Fibroblast of skin of left quadriceps (primary cell): ENCODE measurements at places on chromosomes 1 and 21.

- DNase-seq, result no peak
These were observed 29.8 kb downstream of the PKP1 start for GRCh38 chr1:201313086-201313485.

GRCh38 chr1:18137759-18138345, 30.3 kb downstream of the IGSF21 start:
- DNase-seq, result no peak

GRCh38 chr21:25493722-25494121, 113.6 kb downstream of the MRPL39 start:
- DNase-seq, result no peak

GRCh38 chr21:44291936-44292811, 6.5 kb downstream of the AIRE start:
- no peak for DNase-seq

- DNase-seq, result no peak
These were observed 18.8 kb downstream of the QSOX1 start for GRCh38 chr1:180173451-180173850.

DNA sequence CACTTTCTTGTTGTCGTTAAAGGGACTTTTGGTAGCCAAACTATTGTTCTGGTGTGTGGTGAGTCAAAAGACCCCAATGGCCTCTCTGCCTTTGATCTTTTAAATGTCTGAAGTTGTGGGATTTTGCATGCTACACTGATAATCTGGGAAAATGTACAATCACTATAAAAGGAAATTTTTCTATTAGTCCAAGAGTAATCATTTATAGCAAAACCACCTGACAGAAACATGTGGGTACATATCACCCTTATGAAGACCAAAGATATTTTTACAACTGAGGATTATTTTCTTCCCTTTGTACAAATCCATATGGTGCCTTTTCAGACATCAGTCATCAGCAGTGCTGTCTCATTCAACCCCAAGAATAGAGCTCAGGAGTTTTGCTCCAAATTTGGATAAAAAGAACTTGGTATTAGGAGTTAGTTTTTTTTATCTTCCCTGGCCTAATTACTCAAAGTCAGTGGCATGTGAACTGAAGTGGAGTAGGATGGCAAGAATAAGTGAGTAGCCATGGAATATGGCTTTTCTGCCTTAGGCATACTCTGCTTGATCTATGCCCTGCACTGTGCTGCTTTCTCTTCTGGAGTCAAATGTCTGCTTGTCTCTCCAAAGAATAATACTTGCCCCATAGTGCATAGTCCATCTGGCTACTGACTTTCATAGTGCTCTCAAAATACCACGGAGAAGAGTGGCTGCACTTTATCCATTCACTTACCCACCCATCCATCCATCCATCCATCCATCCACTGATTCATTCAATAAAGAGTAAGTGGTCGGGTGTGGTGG, 13.5 kb downstream of the GREM2 start:
- no peak for DNase-seq

DNA sequence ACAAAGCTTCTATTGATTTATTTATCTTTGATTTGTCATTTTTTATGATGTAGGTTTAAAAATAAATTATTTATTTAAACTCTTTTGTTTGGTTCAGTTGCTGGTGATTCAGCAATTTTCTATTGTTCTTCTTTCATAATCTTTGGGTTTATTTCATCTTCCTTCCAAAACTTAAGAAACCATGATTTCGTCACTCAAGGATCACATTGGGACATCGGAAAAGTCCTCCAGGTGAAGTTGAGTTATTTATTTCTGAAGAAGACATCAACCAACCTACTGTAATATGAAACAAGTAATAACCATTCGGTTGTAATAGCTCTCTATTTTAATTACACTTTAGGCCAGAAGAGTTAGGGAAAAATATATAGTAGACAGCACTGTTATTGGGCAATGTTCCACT, 23.0 kb upstream of the WLS start:
- no peak for DNase-seq

GRCh38 chr1:32215629-32216480, 6.3 kb downstream of the TMEM234 start:
- no peak for DNase-seq

- DNase-seq, result no peak
These were observed 475.8 kb upstream of the OLFM3 start for GRCh38 chr1:102472520-102472919.

DNA sequence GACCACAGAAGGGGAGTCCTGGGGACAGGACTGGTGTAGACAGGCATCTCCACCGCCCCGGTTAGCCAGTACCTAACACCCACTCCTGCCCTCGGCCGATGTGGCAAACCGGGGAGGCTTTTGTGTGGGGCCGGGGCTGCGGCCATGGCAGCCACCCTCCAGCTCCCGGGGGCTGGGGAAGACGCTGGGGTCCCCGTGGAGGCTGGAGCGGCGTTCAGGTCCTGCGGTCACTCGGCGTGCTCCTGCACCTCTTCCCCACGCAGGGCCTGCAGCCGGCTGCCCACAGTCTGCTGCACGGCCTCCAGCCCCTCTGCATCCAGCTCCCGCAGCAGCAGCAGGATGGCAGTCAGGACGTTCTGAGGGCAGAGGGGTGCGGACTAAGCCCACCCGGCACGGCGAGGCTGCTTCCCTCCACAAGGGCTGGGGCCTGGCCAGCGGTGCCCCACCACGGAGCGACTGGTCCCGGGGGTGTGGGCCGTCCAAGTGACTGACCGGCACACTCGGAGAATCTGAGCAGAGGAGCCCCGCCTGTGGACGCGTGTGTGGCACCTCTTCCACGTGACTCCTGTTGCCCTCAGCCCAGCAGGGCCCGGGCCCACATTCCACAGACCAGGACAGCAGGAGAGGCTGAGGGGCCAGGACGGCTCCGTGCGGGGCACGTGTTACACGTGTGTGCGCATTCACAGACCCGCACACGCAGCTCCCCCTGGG, 9.1 kb downstream of the CFAP410 start:
- no peak for DNase-seq

DNA sequence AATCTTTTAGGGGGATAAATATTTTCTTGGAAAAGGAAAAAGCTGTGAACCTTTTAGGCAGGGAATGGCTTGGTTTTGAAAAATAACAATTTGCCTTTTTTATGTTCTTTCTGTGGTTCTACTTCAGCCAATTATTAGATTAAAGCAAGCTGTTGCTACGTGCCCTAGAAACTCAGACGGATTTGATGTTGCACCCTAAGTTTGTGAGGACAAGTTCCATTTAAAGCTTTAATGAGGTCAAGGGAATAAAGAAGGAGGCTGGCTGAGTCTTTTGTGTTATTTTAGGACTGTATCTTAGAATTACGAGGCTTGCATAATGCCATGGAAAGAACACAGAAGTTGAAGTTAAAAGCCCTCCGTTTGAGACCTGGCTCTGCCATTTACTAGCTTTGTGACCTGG, 216.9 kb downstream of the NUF2 start:
- DNase-seq, result no peak

GRCh38 chr21:39660191-39660980, 47.6 kb downstream of the B3GALT5 start:
- DNase-seq, result peak; percentile 78

DNA sequence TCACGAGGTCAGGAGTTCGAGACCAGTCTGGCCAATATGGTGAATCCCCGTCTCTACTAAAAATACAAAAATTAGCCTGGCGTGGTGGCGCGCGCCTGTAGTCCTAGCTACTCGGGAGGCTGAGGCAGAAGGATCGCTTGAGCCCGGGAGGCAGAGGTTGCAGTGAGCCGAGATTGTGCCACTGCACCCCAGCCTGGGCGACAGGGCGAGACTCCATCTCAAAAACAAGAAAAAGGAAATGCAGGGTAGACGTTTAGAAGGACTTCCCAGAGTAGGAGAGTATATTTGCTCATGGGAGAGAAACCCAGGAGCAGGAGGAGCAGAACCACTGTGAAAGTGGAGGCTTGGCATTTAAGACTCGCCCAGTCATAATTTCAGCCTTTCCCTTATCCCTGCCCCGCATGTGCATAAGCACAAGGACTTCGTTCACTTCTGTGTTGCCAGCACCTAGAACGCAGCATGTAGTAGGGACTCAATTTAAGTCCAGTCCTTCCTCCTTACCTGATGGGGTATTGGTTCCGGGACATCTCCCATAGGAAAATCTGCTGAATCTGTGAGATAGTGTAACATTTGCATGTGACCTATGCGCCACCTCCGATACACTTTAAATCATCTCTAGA, 5.2 kb upstream of the MEF2D start:
- no peak for DNase-seq

GRCh38 chr1:29243023-29243870, 6.9 kb downstream of the PTPRU start:
- no peak for DNase-seq

DNA sequence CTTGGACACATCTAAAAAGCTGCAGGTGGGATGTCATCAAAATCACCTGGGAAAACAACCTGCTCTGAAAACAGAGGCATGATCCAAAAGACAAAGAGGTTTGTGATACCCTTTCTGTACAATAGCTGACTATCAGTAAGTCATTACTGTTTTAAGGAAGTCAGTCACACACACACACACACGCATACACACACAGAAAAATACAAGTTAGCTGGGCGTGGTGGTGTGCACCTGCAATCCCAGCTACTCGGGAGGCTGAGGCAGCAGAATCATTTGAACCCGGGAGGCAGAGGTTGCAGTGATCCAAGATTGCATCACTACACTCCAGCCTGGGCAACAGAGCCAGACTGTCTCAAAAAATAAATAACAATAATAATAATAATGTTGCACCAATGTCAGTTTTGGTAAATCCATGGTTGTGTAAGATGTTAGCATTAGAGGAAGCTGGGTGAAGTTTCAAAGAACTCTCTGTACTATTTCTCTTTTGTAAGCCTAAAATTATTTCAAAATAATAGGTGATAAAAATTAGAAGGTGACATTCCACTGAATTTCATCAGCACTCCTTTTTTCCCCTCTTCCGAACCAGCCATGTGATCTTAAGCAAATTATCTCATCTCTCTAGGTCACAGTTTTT, 9.9 kb upstream of the HLCS start:
- DNase-seq, result no peak

GRCh38 chr1:77556045-77556444, 126.4 kb downstream of the ZZZ3 start:
- no peak for DNase-seq

- peak; percentile 27 for DNase-seq
These were observed 106.8 kb upstream of the USP24 start for GRCh38 chr1:55321942-55322341.

GRCh38 chr1:223843934-223844786, 1.6 kb downstream of the TP53BP2 start:
- no peak for DNase-seq

- DNase-seq, result no peak
These were observed 142.5 kb downstream of the SYT2 start for GRCh38 chr1:202567738-202568137.

DNA sequence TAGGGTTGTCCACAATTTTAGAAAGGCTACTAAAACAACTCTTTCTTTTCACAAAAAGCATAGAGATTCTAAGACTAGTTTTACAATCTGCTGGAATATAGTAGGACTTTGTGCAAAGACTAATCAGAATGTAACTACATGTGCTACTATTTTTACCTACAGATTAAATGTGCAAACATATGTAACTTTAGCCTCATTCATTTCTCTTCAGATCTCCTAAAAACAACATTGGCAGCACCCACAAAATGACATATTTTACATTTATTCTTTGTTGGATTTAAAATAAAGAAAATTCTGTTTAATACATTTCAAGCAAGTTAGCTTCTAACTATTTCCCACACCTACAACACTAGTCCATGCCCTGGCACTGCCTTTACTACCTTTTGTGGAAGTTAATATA, 292.2 kb downstream of the AKT3 start:
- no peak for DNase-seq
